ENCODE measurements at places on chromosomes 3 and 15. TPM values are rescaled to one million over a fixed set of nuclear protein-coding genes. Genes with fewer than 3 reads are reported as not detected.

The ACOX2 gene
- not detected for total RNA-seq

The TP63 gene
- 0.58 TPM for total RNA-seq

The SSUH2 gene
- 0.09 TPM for total RNA-seq

The SLC12A8 gene
- 1.3 TPM for total RNA-seq

The CCDC13 gene
- total RNA-seq = 0.35 TPM

The TFDP2 gene
- total RNA-seq = 29.0 TPM

The LIPC gene
- 5.3 TPM for total RNA-seq

The NR2E3 gene
- total RNA-seq = not detected

The MUSTN1 gene
- total RNA-seq = 3.0 TPM

The ECE2 gene
- not detected for total RNA-seq

The PCBP4 gene
- 11.4 TPM for total RNA-seq

The SMCO1 gene
- total RNA-seq = not detected

The KLF13 gene
- 163 TPM for total RNA-seq

The ATP13A5 gene
- not detected for total RNA-seq

The PLSCR4 gene
- total RNA-seq = not detected

The REC114 gene
- total RNA-seq = not detected

The PLA2G4D gene
- total RNA-seq = not detected

The CLK3 gene
- total RNA-seq = 140 TPM

The FAM227B gene
- 3.3 TPM for total RNA-seq

The SENP7 gene
- 21.2 TPM for total RNA-seq

The TRIM59 gene
- 48.0 TPM for total RNA-seq

Measured in activated CD8-positive, alpha-beta memory T cell treated with anti-CD3 and anti-CD28 coated beads, Interleukin-2, amount 10 ng/mL, durations not matched to agents 7 days and 5 days (primary cell).